Stimulated activated CD8-positive, alpha-beta memory T cell treated with anti-CD3 and anti-CD28 coated beads, Interleukin-2, amount 100 ng/mL, for 1 hour (primary cell): ENCODE measurements at places on chromosomes 16 and 17.

GRCh38 chr16:88514070-88514469 lies 56.1 kb upstream of the ZC3H18 start:
- DNase-seq, result no peak

- DNase-seq, result no peak
These were observed 12.3 kb downstream of the FOXF1 start for GRCh38 chr16:86522634-86523033.

- DNase-seq, result no peak
These were observed 54.7 kb upstream of the PVALEF start for GRCh38 chr17:81110488-81111040.

DNA sequence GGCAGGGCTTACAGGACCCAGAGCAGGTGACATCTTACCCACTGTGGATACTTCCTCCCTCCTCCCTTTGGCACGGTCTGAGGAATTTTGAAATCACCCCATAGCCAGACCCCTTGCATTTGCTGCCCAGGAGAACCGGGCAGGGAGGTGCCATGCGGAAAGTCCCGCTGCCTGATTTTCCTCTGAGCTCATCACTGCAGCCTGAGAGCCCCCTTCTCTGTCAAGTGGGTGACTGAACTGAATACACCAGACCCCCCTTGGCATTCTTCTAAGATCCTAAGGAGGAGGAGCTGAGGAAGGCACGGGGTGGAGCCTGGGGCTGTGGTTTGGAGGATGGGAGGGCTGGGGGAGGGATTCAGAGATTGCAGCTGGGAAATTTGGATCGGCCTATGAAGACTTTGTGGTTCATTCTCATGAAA lies 173.4 kb downstream of the RAB11FIP4 start:
- no peak for DNase-seq

DNA sequence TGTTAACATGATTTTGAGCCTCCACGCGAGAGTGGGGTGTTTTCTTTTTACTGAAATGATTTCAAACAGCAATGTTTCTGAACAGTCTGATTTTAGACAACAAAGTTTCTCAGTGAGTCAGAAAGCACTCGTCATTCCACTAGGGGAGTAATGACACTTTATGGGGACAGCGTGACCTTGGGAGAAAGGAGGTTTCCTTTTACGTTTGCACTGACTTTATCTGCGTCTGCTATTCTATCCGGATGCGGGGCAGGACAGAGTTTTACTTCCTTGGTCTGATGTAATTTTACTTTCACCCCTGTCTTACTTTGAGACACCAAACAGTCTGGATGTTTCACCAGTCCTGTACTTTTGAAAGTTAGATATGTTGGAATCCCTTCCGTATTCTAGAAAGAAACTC lies 20.7 kb downstream of the SLC47A1 start:
- no peak for DNase-seq

GRCh38 chr17:16027708-16028584 lies 28.3 kb downstream of the TTC19 start:
- DNase-seq, result no peak

GRCh38 chr17:5819396-5819795 lies 235.1 kb upstream of the NLRP1 start:
- no peak for DNase-seq

DNA sequence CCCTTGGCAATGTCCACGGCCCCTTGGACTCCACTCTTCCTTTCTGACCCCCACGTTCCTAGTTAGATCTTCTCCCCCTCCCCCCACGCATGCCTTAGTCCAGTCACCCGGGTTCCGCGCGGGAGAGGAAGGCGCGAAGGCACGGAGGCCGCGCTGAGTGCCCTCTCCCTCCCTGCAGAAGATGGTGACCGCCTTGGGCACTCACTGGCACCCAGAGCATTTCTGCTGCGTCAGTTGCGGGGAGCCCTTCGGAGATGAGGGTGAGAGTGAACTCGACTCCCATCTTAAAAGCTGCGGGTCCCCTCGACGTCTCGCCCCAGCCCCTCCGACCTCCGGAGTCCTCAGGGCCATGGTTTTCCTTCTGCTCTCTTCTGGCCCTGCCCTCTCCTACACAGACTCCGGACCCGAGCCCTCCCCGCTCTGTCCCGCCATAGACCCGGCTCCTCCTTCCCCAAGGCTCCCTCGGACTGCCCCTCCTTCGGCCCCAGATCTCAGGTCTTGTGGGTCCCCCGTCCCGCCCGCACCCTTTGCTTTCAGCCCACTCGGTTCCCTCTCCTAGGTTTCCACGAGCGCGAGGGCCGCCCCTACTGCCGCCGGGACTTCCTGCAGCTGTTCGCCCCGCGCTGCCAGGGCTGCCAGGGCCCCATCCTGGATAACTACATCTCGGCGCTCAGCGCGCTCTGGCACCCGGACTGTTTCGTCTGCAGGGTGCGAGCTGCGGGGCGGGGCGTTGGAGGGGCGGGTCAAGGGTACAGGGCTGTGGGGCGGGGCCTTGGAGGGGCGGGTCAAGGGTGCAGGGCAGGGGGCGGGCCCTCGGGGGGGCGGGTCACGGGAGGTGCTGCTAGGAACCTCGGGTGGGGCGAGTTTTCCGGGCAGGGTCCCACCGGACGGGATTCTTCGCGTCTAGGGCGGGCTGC lies 4.6 kb downstream of the TGFB1I1 start:
- peak; percentile 71 for DNase-seq

DNA sequence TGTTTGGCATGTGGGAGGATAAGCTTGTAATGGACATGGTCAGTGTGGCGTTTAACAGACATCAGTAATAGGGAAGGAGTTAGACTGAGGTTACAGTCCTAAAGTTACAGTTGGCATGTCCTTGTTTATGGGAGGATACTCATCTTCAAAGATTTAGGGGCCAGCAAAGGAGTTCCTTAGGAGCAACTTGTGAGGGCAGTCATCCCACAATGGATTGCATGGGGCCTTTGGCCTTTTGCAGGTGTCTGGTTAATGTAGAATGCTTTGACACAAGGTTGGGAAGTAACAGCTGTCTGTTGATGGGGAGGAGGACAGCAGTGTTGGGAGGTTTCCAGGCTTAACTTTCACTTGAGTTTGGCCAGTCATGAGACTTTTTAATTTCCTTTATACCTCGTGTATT lies 2.2 kb downstream of the NUBP1 start:
- no peak for DNase-seq

GRCh38 chr17:48795444-48796162 lies 21.4 kb downstream of the TTLL6 start:
- no peak for DNase-seq

DNA sequence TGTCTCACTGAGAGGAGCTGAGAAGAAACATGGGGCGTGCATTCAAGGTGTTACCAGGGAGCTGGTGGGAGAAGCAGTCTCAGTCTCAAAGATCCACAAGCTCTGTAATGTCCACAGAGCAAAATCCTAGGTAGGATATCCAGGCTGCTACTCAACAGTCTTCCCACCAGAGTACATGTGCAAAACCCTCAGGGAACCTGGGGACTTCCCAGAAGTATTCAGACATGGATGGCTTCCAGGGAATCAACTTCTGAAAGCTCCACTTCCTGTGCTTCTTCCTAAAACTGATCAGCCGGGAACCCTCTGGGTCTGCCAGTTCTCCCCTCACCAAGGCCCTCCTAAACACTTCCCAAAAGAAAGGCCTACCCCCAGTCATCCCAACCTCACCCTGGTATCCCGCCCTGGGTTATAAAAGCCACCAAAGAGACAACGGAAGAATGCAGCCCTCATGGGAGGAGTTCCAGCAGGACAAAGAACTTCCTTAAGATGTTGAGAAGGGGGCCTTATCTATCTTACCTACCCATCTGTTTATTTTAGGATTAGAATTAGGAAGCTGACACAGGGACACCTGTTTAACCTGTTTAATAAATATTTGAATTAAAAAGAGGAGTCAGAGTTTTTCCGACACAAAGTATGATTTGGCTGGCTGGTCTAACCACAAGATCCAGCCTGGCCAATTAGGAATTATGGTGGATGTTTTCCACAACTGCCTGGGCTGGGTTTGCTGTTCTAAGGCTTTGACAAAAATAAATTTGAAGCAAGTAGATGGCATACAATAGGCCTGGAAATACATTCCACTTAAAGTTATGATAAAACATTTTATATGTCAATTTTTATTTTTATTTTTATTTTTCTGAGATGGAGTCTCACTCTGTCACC lies 37.0 kb downstream of the CUEDC1 start:
- DNase-seq, result no peak

GRCh38 chr16:59591480-59591879 lies 857.4 kb upstream of the GOT2 start:
- DNase-seq, result no peak

GRCh38 chr17:16314859-16315258 lies 38.4 kb downstream of the CENPV start:
- DNase-seq, result no peak

- DNase-seq, result no peak
These were observed 25.7 kb downstream of the BAHCC1 start for GRCh38 chr17:81420769-81421462.
